Stomach (tissue), 19 donors: ENCODE measurements at places on chromosomes 6 and 20. TPM values are rescaled to one million over a fixed set of nuclear protein-coding genes. Genes with fewer than 3 reads are reported as not detected.
A peak's percentile ranks its signal among the peaks of the same experiment; 100 is the strongest.

The RBM38 gene
- total RNA-seq: 37.8 TPM

The PTCHD4 gene
- total RNA-seq: 0.18 TPM

The NCR2 gene
- total RNA-seq: not detected

The FOXO3 gene
- total RNA-seq: 79.4 TPM

The EGFL8 gene
- 0.87 TPM for total RNA-seq

- no peak overlapping the region for H3K27ac ChIP-seq
- H3K27me3 ChIP-seq: no peaks in the 10 kb centered on the region
- DNase-seq: peak; percentile 58
- no peak overlapping the region for H3K4me3 ChIP-seq
- H3K4me1 ChIP-seq: peaks cover 7% of the 10 kb centered on the region
These were observed 21.6 kb downstream of the DLL1 start for GRCh38 chr6:170269151-170269845.

DNA sequence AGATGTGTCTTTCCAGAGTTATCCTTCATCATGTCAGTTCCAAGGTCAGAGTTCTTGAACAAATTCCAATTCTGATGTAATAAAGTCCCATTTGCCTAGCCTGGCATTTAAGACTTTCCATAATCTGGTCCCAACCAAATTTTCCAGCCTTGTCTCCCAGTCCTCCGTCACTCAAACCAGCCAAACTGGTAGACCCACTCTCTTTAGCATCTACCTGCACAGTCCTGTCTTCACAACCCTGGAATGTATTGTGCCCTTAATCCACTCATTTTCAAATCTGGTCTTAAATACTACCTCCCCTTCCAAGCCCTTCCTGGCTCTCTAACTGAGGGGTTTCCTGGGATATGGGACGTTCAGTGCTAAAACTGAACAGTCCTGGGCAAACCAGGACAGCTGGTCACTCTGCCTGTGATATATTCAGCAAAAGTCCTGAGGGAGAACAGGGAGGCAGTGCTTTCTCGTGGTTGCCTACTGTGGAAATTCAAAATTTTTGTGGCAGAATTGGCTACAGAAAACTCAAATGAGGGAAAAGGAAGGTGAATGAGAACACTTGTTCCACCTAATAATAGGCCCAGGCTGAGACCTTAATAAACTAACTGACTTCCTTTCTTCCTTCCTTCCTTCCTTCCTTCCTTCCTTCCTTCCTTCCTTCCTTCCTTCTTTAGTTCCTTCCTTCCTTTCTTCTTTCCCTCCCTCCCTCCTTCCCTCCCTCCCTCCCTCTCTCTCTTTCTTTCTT is 10.8 kb upstream of the AKAP7 start:
- no peaks in the 10 kb centered on the region for H3K27me3 ChIP-seq
- no peak overlapping the region for H3K4me3 ChIP-seq
- DNase-seq: peak; percentile 17
- H3K4me1 ChIP-seq: no peaks in the 10 kb centered on the region

DNA sequence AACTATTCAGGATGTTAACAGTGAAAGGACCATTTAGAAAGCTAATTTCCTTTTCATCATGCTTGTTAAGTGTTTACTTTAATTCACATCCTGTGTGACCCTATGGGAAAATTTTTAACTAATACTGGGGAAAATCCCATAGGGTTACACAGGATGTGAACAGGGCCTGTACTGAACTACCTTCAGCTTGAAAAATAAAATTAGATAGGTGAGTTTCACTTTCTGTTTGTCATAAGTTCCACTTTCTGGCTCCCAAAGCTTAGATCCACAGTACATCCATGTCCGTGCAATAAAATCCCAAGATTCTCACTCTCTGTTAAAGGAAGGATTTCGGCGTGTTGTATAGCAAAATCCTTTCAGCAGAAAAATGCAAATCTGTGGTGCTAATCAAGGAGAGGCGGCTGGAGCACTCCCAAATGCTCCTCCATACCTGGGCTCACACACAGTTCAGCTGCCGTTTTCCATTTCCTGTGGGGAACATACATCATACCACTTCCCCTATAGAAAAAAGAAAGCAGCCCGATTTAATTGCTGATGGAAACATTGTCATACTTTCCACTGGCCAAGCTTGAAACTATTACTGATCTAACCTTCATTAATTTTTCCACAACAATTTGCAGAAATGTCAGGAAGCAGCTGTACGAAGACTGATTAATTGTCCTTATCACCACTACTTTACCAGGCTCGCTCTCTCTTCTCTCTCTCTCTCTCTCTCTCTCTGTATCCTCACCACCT is 125.2 kb downstream of the HIVEP2 start:
- peak overlapping the region; percentile 30 for H3K4me3 ChIP-seq
- DNase-seq: no peak
- H3K27me3 ChIP-seq: no peaks in the 10 kb centered on the region

DNA sequence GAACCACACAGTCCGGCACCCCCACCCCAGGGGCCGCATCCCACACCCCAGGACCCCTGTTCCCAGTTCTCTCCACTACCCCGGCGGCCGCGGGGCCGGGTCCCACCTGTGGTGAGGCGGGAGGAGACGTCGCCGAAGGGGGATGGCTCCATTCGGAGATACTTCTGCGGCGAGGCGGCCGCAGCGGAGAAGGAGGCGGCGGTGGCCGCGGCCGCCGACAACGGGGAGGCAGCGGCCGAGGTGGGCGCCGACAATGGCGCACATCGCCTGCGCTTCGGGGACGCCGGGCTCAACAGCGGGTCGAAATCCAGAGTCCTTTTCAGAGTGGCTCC is 723 bp downstream of the AKIRIN2 start:
- no peaks in the 10 kb centered on the region for H3K27me3 ChIP-seq
- no peak for DNase-seq
- H3K36me3 ChIP-seq: no peaks in the 10 kb centered on the region
- H3K27ac ChIP-seq: peak overlapping the region; percentile 96
- H3K4me3 ChIP-seq: peak overlapping the region; percentile 81

DNA sequence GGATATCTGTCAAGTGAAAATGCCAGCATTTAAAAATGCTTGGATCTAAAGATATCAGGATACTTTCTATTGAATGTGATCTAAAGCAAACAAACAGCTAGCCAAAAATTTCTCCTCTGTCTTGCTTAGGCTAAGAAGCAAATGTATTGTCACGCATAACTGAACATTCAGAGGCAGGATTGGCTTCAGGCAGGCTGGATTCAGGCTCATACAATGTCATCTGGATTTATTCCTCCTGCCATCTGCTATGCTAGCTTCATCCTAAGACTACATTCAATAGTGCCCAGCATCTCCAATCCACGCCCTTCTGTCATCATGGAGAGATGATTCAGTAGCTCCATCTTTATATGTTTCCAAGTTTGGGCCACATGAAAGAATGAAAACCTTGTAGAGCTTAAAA is 27.1 kb downstream of the PFDN4 start:
- H3K4me3 ChIP-seq: no peak overlapping the region
- H3K36me3 ChIP-seq: no peaks in the 10 kb centered on the region
- H3K4me1 ChIP-seq: no peaks in the 10 kb centered on the region
- no peaks in the 10 kb centered on the region for H3K27me3 ChIP-seq
- H3K27ac ChIP-seq: no peak overlapping the region

The TRIM15 gene
- not detected for total RNA-seq

The SNAP25 gene
- 9.8 TPM for total RNA-seq

GRCh38 chr6:22366214-22366613 is 69.4 kb upstream of the PRL start:
- H3K4me1 ChIP-seq: no peaks in the 10 kb centered on the region
- no peak overlapping the region for H3K27ac ChIP-seq
- DNase-seq: no peak
- no peak overlapping the region for H3K4me3 ChIP-seq
- H3K27me3 ChIP-seq: no peaks in the 10 kb centered on the region

- no peaks in the 10 kb centered on the region for H3K36me3 ChIP-seq
- H3K4me3 ChIP-seq: no peak overlapping the region
- H3K27me3 ChIP-seq: no peaks in the 10 kb centered on the region
- H3K4me1 ChIP-seq: peaks cover 32% of the 10 kb centered on the region
These were observed 12.1 kb upstream of the IP6K3 start for GRCh38 chr6:33758815-33759216.

DNA sequence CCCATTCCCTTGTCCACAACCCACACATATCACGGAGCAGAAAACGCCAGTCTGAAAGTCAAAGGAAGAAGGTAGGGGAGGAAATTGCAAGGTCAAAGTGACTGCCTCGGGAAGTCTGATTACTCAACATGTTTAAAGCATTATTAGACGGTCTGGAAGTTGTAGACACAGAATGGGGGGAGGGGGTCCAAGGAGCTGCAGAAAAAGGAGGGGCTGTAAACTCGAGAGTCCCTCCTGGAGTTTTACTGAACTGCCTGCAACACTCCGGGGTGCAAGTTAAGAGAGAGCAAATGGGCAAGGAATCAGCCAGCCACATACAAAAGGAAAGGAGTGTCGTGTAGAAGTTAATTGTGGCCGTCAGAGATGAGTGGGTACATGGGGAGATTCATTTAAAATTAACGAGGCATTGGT is 417.7 kb upstream of the JARID2 start:
- DNase-seq: no peak
- no peaks in the 10 kb centered on the region for H3K36me3 ChIP-seq
- no peaks in the 10 kb centered on the region for H3K4me1 ChIP-seq
- no peak overlapping the region for H3K27ac ChIP-seq
- H3K27me3 ChIP-seq: no peaks in the 10 kb centered on the region
- no peak overlapping the region for H3K4me3 ChIP-seq

The DZANK1 gene
- total RNA-seq: 4.3 TPM

- H3K4me3 ChIP-seq: no peak overlapping the region
- no peaks in the 10 kb centered on the region for H3K36me3 ChIP-seq
- H3K4me1 ChIP-seq: peaks cover 12% of the 10 kb centered on the region
- no peak for DNase-seq
- H3K27me3 ChIP-seq: no peaks in the 10 kb centered on the region
These were observed 17.3 kb upstream of the CD93 start for GRCh38 chr20:23103284-23104018.

GRCh38 chr20:6765469-6766058 is 1.9 kb upstream of the BMP2 start:
- no peaks in the 10 kb centered on the region for H3K36me3 ChIP-seq
- H3K4me3 ChIP-seq: no peak overlapping the region
- H3K4me1 ChIP-seq: peaks cover 18% of the 10 kb centered on the region
- H3K27ac ChIP-seq: no peak overlapping the region
- peak; percentile 82 for DNase-seq
- H3K27me3 ChIP-seq: no peaks in the 10 kb centered on the region

DNA sequence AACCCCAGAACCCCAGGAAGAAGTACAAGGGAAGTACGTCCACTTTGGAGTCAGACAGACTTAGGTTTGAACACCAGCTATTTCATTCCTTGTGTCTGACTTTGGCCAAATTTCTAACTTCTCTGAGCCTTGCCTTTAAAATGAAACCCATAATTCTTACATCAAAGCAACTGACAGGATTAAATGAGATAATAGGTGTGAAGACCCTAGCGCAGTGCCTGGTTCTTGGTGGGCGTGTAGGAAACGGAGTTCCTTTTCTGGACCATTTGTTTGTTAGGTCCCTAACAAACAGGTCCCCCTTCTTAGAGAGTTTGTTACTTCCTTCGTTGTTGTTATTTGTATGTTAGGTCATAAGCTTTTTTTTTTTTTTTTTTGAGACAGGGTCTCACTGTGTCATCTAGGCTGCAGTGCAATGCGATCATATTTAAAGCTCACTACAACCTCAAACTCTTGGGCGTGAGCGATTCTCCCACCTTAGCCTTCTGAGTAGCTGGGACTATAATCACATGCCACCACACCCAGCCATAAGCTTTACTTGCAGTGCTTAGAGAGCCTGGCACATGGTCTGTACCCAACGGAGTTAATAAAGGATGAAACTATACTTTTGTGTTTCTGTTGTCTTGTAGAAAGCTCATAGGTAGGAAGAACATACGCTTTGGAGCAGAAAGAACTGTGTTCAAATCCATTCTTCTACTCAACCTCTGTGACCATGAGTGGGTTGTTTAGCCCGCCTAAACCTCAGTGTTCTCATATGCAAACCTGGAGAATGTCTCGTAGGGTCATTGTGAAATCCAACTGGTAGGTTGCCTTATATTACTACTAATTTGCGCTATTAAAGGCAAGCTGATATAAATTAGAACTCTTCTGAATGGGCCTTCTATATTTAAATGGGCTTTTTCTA is 21.8 kb upstream of the MROH8 start:
- no peaks in the 10 kb centered on the region for H3K27me3 ChIP-seq
- H3K4me1 ChIP-seq: no peaks in the 10 kb centered on the region
- H3K36me3 ChIP-seq: peaks cover 94% of the 10 kb centered on the region
- no peak overlapping the region for H3K27ac ChIP-seq
- H3K4me3 ChIP-seq: no peak overlapping the region

The VSX1 gene
- total RNA-seq: not detected

DNA sequence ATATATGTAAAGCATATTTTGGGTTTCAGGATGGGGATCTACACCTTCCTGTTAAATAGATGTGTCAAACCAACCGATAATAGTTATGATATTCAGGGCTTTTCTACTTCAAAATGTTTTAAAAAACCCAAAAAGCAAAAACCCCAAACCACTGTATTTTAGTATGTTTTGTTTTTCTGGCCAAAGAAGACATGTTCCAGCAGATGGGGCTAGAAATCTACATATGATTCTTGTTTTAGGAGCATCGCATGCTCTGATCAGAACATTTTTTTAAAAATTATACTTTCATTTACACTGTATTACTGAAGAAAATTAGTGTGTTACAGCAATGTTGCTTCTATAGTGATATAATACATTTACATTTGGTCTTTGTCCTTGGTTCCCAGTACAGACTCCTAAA is 11.0 kb downstream of the RMND1 start:
- no peaks in the 10 kb centered on the region for H3K27me3 ChIP-seq
- H3K36me3 ChIP-seq: no peaks in the 10 kb centered on the region
- peak overlapping the region; percentile 3 for H3K27ac ChIP-seq

The CEP85L gene
- total RNA-seq: 45.9 TPM

- H3K4me3 ChIP-seq: no peak overlapping the region
- peak; percentile 56 for DNase-seq
- peaks cover 49% of the 10 kb centered on the region for H3K4me1 ChIP-seq
- H3K27ac ChIP-seq: peak overlapping the region; percentile 51
- H3K36me3 ChIP-seq: no peaks in the 10 kb centered on the region
These were observed 59.1 kb upstream of the PTPN1 start for GRCh38 chr20:50450881-50451752.

DNA sequence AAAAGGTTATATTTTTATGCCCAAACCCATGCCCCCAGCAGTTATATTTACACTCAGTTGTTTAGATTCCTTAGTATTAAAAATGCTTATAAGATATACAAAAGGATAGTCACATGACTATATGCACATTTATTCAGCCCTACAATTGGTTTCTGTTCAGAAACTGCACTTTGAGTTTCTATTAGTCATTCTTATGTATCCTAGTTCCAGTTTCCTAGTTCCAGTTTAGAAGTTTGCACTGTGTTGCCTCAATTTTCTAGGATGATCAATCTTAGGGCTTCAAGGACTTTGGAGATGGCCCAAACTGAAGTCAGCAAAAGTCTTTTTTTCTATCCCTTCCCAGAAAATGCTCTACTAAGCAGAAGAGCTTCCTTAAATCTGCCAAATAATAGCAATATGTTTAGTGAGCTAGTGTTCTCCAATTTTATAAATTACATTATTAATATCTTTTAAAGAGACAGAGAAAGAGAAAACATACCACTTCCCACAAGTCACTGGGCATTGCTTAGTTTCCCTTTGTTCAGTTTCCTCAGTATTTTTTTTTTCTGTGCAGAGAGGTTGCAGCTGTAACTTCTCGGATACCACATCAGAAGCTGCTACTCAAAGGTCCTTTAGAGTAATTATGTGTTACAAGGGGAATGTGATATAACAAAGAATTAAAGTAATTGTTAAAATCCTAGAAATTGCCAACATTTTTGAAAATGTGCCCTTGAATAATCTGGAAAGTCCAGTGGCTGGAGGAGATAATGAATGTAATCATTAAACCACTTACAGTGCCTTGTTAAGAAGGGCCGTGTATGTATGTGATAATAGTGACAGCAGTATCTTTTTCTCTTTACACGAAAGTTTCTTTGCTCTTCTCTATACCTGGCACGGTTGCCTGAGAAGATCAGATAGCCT is 138.8 kb downstream of the KHDRBS2 start:
- DNase-seq: no peak
- H3K27ac ChIP-seq: no peak overlapping the region
- H3K4me1 ChIP-seq: peaks cover 8% of the 10 kb centered on the region
- no peaks in the 10 kb centered on the region for H3K27me3 ChIP-seq
- H3K4me3 ChIP-seq: no peak overlapping the region
